ENCODE measurements at places on chromosomes 2 and 18.
A peak's percentile ranks its signal among the peaks of the same experiment; 100 is the strongest.

DNA sequence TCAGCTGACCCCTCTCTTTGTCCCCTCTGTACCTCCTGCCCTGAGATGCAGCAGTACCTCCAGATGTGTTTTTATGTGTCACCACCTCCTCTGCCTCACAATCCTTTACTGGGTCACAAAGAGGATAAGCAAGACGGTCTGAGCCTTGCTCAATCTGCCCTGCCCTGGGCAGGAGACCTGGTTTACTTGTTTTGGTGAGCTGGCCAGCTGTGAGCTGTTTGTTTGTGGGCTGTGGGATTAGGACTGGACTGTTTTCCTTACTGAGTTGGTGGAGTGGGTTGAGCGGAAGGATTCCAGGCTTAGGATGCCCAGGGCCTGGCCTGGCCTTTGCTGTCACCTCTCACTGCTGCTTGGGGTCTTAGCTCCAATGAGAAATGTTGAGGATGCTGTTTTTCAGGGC, 299.5 kb downstream of the SRBD1 start:
- DNase-seq, result no peak

- no peak for DNase-seq
Observed at GRCh38 chr18:39793609-39794008, 2161.4 kb upstream of the PIK3C3 start.

GRCh38 chr18:31661965-31662364, 22.4 kb downstream of the B4GALT6 start:
- DNase-seq, result no peak

DNA sequence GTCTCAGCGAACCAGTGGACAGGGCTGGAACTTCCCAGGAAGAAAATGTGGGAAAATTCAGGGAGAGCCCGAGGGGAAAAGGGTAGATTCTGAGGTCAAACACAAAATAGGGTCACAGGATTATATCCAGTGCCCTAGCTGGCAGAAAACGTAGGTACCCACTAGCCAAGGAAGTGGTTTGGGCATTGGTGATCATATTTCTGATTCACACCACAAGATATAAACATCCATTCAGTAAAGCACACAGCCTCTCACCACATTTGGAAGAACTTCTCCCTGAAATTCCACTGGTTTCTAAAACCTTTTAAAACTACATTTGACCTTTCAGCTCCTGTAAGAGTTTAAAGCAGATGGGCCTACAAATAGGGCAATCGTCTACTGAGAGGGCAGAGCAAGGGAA, 186.9 kb downstream of the TTC32 start:
- DNase-seq, result no peak

DNA sequence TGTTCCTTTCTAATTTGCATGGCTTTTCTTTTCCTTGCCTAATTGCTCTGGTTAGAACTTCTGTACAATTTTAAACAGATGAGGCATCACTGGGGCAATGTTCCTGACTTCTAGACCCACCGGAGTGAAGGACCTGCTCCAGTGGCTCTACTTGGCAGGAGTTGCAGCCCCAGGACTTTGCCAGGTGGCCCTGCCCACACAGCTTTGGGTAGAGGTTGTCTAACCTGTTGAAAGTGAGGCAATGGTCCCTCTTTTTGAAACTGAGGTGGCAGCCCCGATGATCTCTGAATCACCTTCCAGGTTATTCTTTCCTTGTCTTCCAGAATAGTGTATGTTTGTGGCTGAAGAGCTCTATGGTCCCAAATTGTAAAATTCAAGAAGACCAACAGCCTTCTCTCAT, 29.9 kb upstream of the ZNF512 start:
- no peak for DNase-seq

- DNase-seq, result no peak
Observed at GRCh38 chr2:218555527-218555926, 12.6 kb downstream of the USP37 start.

DNA sequence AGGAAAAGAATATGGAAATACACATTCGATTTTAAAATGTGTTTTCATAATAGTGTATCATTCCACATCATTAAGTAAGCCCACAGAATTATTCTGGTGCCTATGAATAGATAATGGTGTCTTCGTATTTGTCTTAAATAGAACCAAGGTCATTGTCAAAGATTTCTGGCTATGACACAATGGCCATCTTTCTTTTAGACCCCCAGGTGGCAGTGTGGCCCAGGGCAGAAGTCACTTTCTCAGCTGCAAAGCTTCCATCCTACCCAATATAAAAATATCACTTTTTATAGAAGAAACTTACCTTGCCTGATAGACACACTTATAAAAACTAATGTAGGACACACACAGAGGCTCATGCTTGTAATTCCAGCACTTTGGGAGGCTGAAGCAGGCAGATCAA, 57.5 kb downstream of the ZRANB3 start:
- no peak for DNase-seq

GRCh38 chr2:95391641-95392310, 10.7 kb upstream of the FAHD2A start:
- no peak for DNase-seq

- DNase-seq, result no peak
Observed at GRCh38 chr2:177393203-177393755, 706 bp downstream of the AGPS start.

DNA sequence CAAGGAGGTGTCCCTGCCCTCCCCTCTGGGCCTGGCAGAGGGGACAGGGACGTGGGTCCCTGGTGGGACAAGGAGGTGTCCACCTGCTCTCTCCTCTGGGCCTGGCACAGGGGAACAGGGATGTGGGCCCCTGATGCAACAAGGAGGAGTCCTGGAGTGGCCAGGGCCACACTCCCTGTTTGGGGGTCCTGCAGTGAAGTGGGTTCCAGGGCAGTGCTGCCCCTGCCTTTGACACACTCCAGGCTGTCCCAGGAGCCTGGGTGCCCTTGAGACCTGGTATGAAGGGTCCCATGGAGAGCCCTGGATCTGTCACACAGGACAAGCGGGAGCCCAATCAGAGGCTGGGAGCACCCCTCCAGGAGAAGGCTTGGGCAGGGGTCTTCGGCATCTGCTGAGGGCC, 75.8 kb upstream of the GPC1 start:
- DNase-seq, result no peak

DNA sequence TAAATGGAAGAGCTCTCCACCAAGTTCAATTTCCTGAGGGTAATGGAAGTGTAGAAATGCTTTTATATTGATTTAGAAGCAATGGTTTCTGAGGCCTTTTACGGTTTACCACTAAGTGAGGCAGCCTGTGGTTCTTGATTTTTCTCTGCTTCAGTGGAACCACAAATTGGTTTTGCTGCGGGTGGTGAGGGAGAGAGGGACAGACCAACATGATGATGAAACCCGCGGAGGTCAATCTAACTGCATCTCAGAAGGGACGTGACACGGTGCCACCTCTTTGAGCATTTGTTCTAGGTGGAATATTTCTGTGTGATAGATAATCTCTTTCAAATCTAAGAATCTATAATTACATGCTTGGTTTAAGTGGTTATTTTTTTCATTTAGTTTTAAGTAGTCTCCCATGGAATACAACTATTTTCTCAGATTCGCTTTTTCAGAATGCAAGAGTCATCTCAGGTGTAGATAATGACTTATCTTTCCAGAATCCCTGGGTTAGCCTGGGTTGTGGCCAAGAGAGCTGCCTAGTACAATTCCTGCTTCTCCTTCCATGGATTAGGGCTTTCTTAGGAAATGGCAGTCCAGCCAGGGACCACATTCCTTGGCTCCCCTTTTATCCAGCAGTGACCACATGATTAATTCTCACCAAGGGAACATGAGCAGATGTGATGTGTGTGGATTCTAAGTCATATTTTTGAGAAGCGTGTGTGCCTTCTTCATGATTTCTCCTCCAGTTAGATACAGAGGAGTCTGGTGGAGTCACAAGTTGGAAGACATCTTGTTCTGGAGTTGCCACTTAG, 52.5 kb downstream of the KCNE4 start:
- DNase-seq, result no peak

DNA sequence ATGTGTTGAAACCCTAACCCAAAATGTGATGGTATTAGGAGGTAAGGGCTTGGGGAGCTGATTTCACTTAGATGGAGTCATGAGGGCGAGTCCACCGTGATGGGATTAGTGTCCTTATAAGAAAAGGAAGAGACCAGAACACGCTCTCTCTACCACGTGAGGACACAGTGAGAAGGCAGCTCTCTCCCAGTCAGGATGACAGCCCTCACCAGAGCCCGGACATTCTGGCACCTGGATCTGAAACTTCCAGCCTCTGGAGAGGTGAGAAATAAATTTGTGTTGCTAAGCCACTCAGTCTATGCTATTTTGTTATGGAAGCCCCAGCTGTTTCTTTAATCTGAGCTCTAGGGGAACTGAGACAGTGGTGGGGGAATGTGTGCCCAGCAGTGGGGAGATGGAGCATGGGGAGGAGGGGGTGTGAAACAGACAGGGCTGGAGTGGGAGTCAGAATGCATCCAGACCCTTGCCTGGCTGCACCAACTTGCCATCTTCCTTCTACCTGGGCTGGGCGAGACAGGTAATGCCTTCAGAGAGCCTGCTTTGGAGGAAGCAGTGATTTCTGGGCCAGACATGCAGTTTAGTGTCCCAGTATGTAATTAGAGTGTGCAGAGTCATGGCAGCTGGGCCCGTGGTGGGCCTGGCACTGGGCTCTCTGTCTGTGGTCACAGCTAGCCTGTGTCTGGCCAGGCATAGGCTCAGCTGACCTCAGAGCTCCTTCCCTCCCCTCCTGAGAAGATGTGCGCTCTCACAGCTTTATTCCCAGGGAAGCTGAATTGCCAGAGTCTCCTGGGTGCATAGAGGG, 38.1 kb downstream of the RHOB start:
- DNase-seq, result no peak

DNA sequence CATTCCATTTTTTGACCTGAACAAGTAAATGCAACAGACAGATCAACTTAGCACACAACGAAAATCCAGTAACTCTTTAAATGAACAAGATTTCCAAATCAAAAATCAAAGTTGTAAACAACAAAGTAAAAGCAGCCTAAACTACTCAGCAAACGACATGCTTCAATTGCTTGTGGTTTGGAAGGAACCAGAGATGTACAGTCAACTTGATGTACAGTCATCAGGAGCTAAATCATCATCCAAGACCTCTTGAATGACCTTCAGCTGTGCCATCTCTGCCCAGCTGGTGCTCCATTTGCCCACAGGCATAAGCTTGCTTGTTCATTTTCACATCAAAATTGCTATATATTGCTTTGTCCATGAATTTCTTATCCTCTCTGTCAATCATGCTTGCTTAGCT, 109.8 kb downstream of the UPP2 start:
- no peak for DNase-seq

- no peak for DNase-seq
Observed at GRCh38 chr2:105129722-105130232, 91.9 kb downstream of the MRPS9 start.

DNA sequence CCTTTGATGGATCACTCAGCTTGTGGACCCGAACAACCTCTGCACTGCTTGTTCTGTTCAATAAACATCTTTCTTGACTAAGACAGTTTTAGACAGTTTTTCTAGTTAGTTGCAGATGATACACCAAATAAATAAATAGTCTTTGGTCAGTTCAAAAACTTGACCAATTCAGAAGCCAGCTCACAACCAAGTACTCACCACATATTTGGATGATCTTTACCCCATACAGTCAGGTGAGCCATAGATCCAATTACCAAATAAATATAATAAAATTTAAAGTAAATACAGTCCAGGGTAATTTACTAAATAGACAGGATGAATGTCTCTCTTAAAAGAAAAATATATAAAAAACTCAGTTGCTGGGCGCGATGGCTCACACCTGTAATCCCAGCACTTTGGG, 18.2 kb downstream of the SCN3A start:
- DNase-seq, result no peak

- DNase-seq, result no peak
Observed at GRCh38 chr2:7858624-7859023, 823.2 kb upstream of the ID2 start.

GRCh38 chr2:158755310-158756087, 39.6 kb upstream of the DAPL1 start:
- DNase-seq, result no peak

DNA sequence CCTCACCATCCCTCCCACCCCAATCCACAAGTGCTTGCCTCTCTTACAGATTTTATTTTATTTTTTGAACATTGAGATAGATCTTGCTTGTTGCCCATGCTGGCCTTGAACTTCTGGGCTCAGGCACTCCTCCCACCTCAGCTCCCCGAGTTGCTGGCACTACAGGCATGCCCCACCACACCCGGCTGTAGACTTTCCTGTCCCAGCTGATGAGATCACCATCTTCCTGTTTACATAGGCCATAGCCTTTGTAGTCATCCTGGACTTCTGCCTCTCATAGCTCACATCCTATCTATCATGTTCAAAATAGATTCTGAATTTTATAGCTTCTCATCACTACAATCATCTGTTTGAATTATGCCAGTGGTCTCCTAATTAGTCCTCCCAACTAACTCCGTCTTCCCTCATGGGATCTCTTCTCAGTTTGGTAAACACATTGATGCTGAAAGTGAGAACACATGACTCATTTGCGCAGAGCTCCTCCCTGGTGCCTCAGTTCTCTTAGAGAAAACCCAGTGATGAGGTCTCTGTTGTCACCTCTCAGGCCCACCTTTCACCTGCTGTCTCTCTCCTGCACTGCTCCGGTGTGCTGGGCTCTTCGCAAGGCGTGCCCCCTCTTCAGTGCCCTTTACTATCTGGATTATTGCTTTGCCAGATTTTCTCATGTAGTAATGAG, 243.0 kb downstream of the ZNF407 start:
- peak; percentile 24 for DNase-seq

- no peak for DNase-seq
Observed at GRCh38 chr2:18551169-18551568, 9.3 kb downstream of the RDH14 start.

- DNase-seq, result no peak
Observed at GRCh38 chr2:197615016-197615652, 60.3 kb downstream of the RFTN2 start.

All from HFF-Myc (cell line).